ENCODE measurements at places on chromosomes 16 and 17. TPM values are rescaled to one million over a fixed set of nuclear protein-coding genes. Genes with fewer than 3 reads are reported as not detected.

ZNF598 gene
- polyA plus RNA-seq = 61.5 TPM

MPP3 gene
- not detected for polyA plus RNA-seq

FNDC8 gene
- not detected for polyA plus RNA-seq

- peak; percentile 62 for DNase-seq
These were observed 23.3 kb downstream of the CEP295NL start for GRCh38 chr17:78879635-78880186.

- DNase-seq = no peak
These were observed 106.3 kb upstream of the SIAH1 start for GRCh38 chr16:48491517-48491916.

GRCh38 chr17:31690151-31690551 lies 168.9 kb downstream of the COPRS start:
- no peak for DNase-seq

GRCh38 chr16:2170080-2170479 lies 14.5 kb downstream of the TRAF7 start:
- no peak for DNase-seq

DNA sequence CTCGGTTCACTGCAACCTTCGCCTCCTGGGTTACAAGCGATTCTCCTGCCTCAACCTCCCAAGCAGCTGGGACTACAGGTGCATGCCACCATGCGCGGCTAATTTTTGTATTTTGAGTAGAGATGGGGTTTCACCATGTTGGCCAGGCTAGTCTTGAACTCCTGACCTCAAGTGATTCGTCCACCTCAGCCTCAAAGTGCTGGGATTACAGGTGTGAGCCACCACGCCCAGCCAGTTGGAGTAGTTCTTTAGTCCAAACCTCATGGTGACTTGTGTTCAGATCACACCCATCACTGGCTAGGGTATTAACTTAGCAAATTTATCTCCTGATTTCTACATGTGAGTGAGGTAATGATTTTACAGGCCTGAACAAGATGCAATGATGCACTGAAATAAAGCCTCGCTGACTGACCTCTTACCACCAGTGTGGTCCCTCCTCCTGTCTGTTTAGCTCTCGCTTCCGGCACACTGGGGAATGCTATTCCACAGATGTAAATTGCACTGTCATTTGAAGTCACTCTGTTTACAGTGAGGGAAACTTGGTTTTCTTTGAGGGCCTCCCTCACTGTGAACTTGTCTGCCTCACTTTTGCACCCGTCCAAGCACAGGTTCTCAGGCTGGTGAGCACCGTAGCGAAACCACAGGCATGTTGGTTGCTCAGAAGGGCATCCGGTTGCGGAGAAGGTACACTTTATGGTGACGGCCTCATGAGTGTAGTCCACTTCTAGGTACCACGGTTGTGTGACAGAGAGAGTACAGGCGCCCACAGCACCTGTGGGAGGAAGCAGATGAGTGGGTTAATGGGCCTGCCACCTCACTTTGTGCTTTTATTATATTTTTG lies 5.5 kb downstream of the IGSF6 start:
- peak; percentile 77 for DNase-seq

GRCh38 chr17:63596856-63597586 lies 3.7 kb upstream of the TACO1 start:
- no peak for DNase-seq

DNA sequence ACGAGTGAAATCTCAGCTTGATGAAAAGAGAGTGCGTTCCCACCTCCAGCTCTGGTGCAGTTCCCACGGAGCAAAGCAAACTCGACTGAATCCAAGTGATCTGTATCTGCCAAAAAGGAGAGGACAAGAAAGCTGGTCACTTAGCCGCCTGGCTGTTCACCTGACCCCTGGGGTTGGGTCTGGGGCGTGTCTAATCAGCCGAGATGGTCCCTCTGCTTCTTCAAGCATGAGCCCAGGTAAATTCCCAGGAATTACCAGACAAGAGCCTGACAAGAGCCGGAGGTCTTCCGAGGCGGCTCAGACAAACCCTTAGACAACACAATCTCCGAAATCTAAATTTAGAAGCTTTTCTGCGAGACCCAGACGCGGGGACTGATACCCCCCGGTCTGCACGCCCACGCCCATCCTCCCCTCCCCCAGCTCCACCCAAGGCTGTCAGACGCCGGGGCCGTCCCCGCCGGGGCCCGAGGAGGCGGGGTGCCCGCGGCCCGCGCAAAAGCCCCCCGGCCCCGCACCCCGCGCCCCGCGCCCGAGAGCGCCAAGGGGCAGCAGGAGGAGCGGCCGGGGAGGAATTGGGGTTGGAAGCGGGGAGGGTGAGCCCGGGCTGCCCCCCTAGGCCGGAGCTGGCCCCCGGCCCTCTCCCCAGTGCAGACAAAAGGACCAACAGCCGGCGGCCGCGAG lies 674 bp downstream of the ZNF821 start:
- peak; percentile 73 for DNase-seq

- no peak for DNase-seq
These were observed 7.1 kb downstream of the BTBD17 start for GRCh38 chr17:74354561-74354960.

DNA sequence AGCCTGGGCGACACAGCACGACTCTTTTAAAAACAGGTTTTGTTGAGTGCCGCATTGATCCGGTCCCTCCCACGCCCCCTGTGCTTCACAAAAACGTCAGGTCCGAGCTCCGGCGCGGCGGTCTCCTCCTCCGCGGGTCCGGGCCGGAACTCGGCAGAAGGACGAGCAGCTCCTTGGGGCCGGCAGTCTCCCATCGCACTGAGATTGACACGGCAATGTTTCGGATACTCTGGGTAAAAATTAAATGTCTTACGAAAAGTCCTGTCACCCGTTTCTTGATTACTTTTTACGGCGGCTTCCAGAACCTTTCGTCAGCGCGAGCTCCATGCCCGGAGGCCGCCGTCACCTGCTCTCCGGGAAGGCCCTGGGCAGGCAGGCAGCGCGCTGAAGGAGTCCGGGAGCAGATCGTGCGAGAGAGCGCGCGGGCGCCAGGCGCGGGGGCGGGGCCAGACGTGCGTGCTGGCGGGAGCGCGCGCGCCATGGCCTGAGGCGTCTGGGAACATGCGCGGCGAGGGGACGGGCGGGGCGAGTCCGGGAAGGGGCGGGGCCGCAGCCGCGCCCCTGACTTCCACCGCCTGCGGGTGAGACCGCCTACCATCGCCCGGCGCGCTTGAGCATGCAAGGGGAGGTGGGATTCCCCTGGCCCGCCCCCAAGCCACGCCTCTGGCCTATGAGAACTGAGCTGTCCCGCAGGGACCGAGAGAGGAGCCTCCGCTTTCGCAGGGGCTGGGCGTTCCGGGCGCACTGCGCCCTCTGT lies 11.7 kb upstream of the SRL start:
- DNase-seq = peak; percentile 100

Measured in B cell (primary cell).